ENCODE measurements at places on chromosomes 4 and X.

GRCh38 chr4:40656201-40656863 is 26.7 kb upstream of the RBM47 start:
- DNase-seq: no peak

GRCh38 chr4:119493886-119494285 is 134.7 kb downstream of the PDE5A start:
- no peak for DNase-seq

- DNase-seq: no peak
Measured at GRCh38 chrX:13652287-13652793, 601 bp upstream of the TCEANC start.

DNA sequence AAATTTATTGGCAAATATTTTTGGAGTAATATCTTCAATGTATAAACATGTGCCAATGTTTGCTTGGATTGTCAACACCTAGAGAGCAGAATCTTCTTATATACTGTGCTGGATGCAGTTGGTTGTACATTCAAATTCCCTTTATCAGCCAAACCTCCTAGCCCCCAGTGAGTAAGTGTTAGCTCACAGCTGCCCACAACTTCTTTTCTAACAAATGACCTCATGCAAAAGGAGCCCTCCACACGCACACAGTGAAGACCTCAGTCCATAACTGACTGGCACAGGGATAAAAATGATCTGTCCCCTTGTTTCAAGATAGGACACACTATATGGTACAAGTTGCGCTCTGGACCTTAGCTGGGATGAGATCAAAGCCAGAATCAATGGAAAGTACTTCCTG is 458.0 kb upstream of the NWD2 start:
- DNase-seq: no peak

DNA sequence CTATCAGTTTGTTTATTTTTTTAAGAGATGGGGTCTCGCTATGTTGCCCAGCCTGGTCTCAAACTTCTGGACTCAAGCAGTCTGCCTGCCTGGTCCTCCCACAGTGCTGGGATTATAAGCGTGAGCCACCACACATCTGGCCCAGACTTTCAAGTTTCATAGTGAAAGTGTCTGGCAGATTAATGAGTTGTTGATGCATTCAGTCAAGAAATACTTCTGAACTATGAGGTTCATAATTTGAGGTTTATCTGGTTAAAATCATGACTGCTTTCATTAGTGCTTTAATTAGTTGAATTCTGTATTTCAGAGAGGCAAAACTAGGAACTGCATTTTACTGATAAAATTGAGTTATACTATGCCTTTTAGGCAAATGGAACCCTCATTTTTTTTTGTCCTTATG is 638.6 kb downstream of the RPA4 start:
- no peak for DNase-seq
